ENCODE measurements at places on chromosomes 13 and 19.
A peak's percentile ranks its signal among the peaks of the same experiment; 100 is the strongest.

GRCh38 chr13:20840568-20840967 is 62.0 kb downstream of the XPO4 start:
- DNase-seq, result no peak

GRCh38 chr19:53158119-53158656 is 665 bp downstream of the ZNF347 start:
- peak; percentile 27 for DNase-seq

- DNase-seq, result no peak
These were observed 35.6 kb downstream of the COL4A1 start for GRCh38 chr13:110271313-110271712.

DNA sequence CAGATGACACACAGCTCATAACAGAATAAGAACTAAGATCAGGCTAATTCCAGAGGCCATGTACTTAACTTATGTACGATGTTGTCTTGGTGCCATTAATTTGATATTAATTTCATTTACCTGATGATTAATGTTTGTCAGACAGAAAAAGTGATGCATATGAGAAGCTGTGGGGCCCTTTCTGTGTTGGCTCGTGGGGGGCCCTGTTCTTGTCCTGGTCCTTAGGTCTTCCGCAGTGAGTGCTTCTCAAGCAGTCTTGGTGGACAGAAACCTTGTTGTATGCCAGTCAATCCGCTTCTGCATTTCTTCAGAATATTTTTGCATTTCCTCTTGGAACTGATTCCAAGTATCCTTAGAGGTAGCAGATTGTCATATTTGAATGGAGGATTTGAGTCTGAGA is 20.2 kb downstream of the SAFB start:
- no peak for DNase-seq

DNA sequence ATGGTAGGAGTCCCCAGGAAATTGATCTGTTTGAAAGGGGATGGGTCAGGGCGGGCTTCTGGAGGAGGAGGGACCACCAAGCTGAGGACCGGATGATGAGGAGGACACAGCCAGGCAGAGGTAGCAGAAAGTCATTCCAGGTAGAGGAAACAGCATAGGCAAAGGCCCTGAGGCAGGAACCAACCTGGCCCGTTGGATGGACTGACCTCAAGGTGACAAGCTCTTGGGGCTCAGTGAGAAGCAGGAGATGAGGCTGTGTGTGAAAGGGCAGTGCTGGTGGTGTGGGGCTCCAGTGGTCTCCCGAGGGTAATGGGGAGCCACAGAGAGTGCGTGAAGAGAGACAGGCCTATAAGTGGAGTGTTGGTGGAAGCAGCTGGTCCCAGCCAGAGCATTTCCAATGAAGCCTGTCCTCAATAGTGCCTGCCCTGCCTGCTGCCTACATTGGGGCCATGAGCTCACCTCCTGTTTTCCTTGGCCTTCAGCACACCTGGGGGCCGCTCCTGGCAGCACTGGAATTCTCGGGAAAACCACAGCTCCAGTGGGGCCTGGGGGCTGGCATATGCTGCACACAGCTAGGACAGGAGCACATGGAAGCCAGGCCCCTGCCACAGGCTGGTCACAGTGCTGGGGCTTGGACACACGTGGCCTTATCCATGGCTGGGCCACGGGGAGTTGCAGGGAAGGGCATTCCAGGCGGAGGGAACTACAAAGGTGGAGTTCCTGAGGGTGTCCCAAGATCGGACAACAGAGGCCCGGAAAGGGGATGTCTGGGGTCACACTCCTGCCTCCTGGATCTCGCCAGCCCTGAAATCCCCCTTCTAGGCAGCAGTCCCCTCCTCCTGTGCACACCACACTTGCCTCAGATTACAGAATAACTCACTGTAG is 2.3 kb upstream of the COMP start:
- DNase-seq, result no peak

GRCh38 chr13:82898586-82898985 is 983.7 kb downstream of the SLITRK1 start:
- DNase-seq, result no peak

- no peak for DNase-seq
These were observed 42.0 kb upstream of the RXFP2 start for GRCh38 chr13:31697290-31697689.

GRCh38 chr19:49558591-49558990 is 21.8 kb downstream of the NOSIP start:
- no peak for DNase-seq

DNA sequence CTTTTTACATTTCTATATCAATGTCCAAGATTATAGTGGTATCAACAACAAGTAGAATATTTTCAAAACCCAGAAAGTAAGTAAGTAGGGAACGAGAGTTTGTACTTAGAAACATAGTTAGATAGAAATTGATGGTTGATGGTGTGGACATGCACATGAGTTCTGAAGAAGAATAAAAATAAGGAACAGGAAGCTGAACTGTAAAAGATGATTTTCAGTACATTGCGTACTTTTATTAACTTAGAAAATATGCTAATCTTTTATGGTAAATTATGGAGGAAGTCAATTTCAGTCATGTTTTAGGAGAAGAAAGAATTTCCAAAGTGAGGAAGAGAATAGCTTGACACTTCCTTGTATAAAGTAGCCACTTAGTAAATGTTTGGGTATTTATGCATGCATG is 12.3 kb upstream of the GPR18 start:
- DNase-seq, result no peak

- DNase-seq, result no peak
These were observed 9.1 kb upstream of the LYPD3 start for GRCh38 chr19:43474487-43474886.
